ENCODE measurements at places on chromosomes 6 and 20.

DNA sequence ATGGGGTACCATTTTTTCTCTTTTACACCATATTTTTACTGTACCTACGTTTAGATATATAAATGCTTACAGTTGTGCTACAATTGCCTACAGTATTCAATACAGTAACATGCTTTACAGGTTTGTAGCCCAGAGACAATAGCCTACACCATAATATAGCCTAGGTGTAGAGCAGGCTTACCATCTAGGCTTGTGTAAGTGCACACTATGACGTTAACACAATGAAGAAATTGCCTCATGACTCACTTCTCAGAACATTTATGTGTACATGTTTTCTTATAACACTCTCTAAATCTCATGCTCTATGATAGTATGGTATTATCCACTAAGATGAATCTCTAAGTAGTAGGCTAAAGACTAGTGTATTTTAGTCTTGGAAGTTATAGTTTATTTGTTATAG lies 13.5 kb downstream of the GPR63 start:
- no peak for DNase-seq

- DNase-seq, result no peak
These were observed 1338.2 kb upstream of the GJE1 start for GRCh38 chr6:140794544-140794943.

- DNase-seq, result no peak
These were observed 133.8 kb upstream of the CCN2 start for GRCh38 chr6:132084811-132085509.

DNA sequence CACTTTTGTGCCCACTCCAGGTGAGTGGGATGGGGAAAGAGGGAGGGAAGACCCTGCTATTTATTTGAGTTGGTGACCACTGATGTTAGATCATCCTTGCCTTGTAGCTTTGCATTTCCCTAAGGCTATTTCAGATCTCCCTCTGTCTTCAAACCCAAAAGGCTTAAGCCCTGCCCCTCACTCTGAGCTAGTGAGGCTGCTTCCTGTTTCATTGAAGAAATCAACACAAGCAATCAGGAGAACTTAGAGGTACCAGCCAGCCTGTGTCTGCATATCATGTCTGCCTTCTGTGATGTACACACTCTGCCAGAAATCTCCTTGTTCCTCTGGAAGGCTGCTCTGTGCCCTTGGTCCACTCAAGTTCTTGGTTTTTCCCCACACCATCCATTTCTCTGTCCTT lies 135.3 kb downstream of the ARID1B start:
- no peak for DNase-seq

DNA sequence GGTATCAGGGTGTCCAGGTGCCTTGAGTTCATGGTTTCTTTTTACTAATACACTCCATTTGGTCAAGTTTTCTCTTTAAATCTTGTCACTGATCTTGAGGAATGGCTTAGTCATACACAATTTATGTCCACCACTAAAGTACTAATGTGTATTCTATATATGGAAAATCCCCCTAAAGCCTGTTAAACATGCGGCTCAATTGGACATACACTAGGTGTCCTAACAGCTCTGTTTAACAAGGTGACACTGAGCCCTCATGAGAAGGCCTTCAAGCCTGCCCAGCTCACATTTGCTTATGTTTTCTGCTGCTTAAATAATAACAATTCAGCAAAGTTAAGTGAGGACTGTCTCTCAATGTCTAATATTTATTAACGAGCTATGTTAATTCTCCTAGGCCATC lies 31.5 kb downstream of the PDE7B start:
- DNase-seq, result no peak

- DNase-seq, result no peak
These were observed 101.3 kb upstream of the MLN start for GRCh38 chr6:33905071-33905609.

GRCh38 chr6:120164531-120164930 lies 815.0 kb upstream of the MAN1A1 start:
- no peak for DNase-seq

DNA sequence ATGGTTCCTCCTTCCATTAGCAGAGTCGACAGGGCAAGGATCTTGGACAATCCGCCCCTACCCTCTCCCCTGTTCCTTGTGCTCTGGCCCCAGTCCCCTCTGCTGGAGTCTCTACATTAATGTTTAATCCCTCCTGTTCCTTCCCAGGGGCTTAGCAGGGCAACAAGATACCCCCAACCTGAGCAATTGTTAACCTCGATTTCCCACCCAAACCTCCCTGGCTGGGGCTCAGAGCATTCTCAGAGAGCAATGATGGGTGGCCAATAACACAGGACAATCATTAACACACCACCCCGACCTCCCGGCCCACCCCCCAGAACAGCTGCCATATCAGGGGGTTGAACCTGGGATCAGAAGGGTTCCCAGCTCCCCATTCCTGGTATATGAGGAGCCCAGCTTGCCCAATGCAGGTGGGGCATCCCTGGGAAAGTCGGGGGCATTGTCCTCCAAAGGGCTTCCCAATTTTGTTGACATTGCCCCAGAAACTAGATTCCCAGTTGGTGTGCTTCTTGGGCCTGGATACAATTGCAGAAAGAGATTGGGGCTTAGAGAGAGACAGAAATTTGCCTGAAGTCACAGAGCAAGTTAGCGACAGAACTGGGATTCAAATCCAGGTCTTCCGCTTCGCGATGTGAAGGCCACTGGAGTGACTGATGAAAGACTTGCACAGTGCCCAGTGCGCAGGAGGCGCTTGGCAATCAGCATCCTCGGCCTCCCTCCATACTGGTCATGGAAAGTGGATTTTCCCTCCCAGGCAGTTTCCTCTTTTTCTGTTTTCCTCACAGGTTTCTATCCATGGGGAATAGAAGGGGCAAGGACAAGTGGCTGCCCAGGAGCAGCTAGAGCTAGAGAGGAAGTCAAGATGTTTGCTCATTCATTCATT lies 59.6 kb upstream of the TTPAL start:
- DNase-seq, result no peak

DNA sequence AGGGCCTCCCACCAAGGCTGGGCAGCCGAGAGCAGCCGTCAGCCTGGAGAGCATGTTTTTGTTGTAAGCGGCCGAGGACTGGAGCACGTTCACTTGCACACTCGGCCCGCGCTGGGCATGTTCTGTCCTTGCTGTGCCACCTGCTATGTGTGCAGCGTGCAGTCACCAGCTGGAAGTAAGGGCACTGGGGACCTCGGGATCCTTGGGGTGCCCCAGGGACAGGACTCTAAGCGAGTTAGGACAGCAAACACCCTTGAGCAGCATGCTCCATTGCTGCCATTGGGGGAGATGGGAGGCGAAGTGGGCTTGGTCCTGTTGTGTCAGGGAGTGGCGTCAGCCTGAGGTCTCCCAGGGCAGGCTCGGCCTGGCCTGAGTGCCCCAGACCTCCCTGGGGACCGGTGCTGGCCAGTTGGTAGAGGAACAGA lies 18.6 kb downstream of the DYNLT1 start:
- peak; percentile 50 for DNase-seq

DNA sequence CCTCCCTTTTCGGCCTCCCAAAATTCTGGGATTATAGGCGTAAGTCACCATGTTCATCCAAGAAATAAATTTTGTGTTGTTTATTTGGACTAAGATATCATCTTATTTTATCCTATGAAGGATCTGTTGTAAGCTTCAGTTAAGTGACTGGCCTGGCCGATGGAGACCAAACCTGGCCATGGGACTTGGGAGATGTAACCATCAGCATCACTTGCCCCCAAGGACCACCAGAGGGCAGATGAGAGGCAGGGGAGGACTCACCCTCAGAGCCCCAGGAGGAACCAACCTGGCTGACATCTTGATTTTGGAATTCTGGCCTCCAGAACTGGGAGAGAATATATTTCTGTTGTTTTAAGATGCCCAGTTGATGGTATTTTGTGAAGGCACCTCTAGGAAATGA lies 266.7 kb downstream of the CDH26 start:
- peak; percentile 57 for DNase-seq

GRCh38 chr6:57303931-57304681 lies 13.3 kb upstream of the PRIM2 start:
- DNase-seq, result no peak

DNA sequence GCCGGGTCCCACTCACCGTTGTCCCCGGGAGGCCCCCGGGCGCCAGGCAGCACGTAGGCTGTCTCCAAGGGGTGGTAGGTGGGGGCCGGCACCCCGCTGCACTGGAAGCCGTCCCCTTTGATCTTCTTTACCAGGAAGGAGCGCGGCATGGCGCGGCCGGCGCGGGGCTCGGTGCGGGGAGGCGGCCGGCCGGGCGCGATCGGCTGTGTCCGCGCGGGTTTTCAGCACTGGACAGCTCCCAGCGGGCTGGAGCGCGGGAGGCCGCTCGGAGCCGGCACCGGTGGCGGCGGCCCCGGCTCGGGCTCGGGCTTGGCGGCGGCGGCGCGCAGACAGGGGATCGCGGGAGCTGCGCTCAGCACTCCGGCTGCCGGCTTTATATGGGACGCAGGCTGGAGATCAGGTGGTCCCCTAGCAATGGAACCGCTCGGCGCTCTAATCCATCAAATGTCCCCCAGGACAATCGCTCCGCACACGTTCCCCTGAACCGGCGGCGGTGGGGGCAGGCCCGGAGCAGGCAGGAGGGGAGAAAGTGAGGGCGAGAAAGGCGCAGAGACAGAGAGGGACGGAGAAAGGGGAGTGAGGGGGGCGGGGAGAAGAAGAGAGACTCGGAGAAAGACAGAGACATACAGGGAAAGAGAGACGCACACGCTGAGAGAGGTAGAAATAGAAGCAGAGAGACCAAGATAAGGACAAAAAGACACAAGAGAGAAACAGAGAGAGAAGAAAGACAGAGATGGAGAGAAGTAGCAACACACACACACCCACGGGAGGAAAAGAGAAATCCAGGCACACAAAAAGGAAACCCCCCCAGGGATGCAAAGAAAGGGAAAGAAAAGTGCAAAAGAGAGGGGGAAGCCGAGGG lies at the start of gene SCRT2:
TSS of gene SCRT2 (minus strand) at position 350 of the 862 bp plus-strand sequence. CDS start at position 149, 201 bp downstream.
- peak; percentile 80 for DNase-seq

Measured in glutamatergic neuron (in vitro differentiated cells).